NB4 (cell line): ENCODE measurements at places on chromosomes 3 and 15.

DNA sequence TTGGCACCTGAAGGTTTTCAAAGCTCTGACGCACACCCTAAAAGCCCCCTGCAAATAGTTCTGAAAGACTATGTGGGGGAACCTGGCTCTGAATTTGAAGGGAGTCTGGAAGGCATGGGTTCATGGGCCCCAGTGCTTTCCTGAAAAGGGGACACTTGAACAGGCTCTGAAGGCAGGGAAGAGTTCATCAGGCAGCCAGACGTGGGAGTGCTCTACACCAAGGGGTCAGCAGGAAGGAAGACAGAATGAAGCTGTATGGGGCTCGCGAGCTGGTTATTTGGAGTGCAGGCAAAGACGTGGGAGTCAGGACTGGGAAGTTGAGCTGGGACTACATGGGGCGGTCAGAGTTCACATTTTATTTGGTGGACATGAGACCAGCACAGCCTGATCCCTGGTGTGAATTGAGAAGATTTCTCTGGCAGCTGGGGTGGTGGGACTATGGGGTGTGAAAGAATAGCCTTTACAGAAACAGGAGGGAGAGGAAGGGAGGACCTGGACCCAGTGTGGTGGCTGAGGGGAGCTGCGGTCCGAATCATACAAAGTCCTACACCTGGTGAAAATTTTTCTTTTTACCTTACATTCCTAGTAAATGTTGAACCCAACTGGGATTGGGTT is 12.6 kb downstream of the ABHD6 start:
- no peak for DNase-seq

DNA sequence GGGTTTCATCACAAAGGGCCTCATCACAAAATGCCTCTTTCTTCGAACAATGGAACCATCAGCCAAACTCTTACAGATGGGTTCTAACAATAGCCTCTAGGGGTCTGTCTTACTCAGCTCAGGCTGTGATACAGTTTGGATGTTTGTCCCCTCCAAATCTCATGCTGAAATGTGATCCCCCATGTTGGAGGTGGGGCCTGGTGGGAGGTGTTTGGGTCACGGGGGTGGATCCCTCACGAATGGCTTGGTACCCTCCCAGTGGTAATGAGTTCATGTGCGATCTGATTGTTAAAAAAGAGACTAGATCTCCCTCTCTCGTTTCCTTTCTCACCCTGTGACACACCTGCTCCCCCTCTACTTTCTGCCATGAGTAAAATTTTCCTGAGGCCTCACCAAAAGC is 47.9 kb upstream of the LIPC start:
- no peak for DNase-seq

GRCh38 chr3:57738391-57738790 is 17.7 kb upstream of the SLMAP start:
- no peak for DNase-seq

DNA sequence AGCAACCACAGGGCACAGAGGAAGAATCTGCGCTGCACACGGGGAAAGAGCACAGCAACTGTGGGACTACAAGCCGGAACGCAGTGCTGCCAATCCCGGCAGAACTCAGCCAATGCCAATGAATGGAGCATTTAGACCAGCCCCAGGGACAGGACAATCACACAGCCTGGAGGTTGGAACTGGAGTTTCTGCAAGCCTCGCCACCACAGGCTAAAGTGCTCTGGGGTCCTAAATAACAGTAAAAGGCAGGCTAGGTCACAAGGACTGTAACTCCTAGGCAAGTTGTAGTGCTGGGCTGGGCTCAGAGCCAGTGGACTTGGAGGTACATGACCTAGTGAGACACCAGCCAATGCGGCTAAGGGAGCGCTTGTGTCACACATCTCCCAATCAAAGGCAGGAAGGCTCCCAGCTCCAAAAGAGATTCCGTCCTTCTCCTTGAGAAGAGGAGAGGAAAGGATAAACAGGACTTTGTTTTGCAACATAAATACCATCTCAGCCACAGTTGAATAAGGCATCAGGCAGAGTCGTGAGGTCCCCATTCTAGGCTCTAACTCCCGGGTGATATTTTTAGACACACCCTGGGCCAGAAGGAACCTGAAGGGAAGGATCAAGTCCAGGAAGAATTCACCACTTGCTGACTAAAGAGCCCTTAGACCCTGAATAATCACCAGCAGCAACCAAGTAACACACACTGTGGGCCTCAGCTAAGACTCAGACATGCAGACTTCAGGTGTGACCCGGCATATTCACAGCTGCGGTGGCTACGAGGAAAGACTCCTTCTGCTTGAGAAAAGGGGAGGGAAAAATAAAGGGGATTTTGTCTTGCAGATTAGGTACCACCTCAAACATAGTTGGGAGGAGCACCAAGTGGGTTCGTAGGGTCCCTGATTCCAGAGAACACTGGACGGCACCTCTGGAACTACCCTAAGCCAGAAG is 85.5 kb upstream of the XXYLT1 start:
- no peak for DNase-seq

- DNase-seq, result peak; percentile 85
Observed at GRCh38 chr15:41790756-41791546, 16.7 kb downstream of the MAPKBP1 start.
